Fibroblast of skin of abdomen (primary cell): ENCODE measurements at places on chromosomes 1 and 21.

DNA sequence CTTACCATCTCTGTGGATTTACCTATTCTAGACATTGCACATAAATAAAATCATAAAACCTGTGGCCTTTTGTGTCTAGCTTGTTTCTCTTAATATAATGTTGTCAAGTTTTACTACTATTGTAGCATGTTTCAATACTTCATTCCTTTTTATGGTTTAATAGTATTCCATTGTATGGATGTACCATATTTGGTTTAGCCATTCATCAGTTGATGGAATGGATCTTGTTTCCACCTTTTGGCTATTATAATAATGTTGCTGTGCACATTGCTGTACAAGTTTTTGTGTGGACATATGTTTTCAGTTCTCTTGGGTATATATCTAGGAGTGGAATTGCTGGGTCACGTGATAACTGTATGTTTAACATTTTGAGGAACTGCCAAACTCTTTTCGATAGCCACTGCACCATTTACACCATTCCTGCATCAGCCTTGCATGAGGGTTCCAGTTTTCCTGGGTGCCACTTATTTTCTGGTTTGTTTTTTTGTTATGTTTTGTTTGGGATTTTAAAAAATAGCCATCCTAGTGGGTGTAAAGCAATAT, 66.9 kb downstream of the RNF220 start:
- DNase-seq, result no peak

DNA sequence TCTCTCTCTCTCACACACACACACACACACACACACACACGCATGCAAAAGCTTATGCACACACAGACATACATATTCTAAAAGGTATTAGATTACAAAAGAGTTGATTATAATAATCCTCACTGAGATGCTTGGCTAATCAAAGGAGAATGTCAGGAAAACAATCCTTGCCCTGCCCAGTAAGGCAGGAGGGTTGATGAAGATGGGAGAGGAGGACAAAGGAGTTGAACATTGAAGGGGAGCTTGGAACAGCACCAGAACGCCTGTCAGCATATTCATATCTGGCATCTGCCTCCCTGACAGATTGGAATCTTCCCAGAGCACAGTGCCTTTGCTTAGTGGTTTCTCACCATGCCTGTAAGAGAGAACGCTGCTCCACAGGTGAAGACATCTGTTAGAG, 68.6 kb upstream of the PALMD start:
- no peak for DNase-seq

- peak; percentile 48 for DNase-seq
Observed at GRCh38 chr21:38804789-38805327, 871 bp upstream of the ETS2 start.

DNA sequence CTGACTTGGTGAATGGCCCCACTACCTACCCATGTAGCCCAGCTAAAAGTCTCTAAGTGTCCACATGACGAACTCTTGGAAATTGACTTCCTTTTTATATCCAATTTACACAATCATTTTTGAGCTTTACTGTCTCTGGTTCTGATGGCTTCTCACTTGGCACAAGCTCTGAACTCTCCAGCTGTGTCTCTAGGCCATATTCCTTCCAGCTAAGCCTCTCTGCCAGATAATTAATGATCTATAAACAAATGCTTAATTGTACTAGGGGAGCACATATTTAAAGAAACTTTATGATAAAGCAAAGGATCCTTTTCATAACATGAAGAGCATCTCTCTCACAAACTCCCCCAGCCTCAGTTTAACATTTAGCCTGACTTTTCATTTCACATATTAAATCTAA, 16.3 kb upstream of the BEND5 start:
- DNase-seq, result no peak

DNA sequence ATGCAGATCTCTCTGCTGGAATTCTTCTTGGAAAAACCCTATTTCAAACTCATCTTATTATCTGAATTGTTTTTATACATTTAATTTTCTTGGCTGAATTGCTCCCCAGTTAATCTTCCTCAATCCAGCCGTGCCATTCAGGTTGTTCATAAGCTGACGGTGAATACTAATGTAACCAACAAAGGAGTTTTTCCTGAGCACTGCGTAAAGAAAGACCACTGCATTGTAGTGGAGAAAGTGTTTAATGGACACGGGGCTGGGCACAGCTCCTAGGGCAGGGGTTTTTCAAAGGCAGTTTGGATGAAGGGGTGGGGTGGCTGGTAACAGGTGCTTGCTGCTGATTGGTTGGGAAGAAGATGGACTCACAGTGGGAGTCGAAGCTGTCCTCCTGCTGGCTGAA, 820.3 kb downstream of the ADGRL2 start:
- no peak for DNase-seq

- no peak for DNase-seq
Observed at GRCh38 chr1:61245696-61246400, 163.5 kb downstream of the NFIA start.

GRCh38 chr1:104768466-104768865, 1018.8 kb downstream of the AMY1C start:
- no peak for DNase-seq

DNA sequence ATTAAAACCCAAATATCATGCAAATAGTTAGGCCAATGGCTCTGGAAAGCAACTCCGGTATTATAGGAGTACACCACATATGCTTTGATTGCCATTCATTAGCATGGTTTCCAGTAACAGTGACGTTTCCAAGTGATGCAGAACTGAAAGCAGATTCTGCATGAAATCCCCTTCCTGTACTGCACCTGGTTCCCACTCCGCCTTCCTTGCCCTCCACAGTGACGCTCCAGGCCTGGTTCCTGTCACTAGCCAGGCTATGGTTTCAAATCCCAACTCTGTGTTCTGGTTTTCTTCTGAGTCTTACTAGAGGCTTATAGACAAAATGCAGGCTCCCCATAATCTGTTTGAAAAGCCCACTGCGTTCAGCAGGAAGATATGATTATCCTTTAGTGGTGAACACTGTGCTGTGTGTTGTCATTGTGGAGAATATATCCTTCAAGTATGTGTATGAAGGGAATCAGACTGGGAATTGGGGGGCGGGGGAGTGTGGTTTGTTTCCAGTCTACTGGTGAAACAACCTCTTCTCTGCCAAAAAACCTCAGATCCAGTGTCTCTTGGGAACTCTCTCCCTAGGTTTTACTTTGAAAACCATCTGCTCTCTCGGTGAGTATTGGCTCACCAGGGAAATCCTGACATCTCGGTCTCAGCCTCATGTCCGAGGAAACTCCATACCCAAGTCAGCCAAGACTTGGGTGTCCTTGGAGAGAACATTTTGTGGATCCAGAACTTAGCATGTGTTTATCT, 78.7 kb downstream of the TYW3 start:
- peak; percentile 17 for DNase-seq

DNA sequence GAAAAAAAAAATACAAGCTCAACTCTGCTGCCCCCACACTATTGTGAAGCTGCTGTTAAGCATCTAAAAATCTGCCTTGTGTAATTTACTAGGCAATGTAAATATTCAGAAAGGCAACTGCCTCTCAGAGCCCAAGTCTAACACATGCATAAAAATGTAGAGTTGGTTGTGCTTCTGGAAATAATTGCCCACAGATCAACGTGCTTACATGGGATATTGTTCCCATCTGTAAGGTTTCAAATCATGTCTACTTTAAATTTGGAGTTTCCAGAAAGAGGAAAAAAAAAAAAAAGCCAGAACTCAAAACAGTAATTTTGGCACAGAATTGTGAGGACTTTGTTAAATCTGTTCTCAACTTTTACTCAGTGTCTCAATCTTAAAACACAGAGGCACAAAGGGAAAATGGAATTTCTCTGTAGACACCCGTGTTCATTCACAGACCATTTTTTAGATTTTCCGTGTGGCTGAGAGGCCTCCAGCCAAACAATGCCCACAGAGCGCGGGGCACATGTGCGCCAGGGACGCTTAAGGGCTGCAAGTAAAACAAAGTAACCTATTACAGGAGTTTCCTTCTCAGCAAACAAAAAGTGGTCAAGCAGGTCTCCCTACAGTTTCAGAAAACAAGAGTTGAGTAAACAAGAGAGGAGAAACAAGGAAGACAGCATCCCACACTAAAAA, 115.5 kb downstream of the RERE start:
- no peak for DNase-seq

- no peak for DNase-seq
Observed at GRCh38 chr1:12552951-12553921, 64.8 kb downstream of the DHRS3 start.

DNA sequence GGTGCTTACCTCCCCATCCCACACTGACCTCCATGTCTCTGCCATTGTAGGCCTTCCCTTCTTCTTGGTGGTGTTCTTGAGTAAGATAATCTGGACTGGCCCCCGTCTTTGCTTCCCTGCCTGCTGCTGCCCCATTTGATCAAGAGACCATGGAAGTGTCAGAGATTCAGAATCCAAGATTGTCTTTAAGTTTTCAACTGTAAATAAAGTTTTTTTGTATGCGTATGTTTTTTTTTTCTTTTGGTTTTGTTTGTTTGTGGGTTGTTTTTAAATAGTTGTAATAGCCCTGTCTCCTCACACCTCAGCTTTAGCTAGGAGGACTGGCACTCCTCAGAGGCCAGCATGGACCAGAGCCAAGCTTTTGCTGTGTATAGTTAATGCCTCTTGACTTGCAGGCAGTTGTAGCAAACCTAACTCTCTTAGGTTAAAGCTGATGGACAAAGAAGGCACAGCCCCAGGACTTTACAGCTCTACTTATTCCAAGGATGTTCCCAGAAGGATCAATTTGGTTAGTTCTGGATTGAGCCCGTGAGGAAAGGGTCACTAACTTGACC, 5.6 kb upstream of the YBX1 start:
- no peak for DNase-seq

DNA sequence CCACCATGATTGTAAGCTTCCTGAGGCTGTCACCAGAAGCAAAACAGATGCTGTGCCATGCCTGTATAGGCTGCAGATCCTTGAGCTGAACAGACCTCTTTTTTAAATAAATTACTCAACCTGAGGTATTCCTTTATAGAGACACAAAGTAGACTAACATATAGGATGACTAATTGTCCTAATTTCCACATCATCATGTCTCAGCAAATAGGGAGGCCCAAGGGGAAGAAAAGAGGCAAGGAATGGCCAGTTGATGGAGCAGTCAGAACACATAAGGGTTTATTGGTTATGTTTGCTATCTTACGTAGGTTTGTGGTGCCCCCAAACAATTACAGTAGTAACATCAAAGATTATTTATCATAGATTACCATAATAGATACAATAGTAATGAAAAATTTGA, 126.2 kb downstream of the RASAL2 start:
- peak; percentile 49 for DNase-seq

GRCh38 chr1:56409112-56409691, 170.2 kb downstream of the PLPP3 start:
- no peak for DNase-seq

GRCh38 chr1:208857465-208857864, 613.3 kb upstream of the PLXNA2 start:
- DNase-seq, result no peak

GRCh38 chr1:52403566-52404115, 582 bp downstream of the ORC1 start:
- peak; percentile 70 for DNase-seq

DNA sequence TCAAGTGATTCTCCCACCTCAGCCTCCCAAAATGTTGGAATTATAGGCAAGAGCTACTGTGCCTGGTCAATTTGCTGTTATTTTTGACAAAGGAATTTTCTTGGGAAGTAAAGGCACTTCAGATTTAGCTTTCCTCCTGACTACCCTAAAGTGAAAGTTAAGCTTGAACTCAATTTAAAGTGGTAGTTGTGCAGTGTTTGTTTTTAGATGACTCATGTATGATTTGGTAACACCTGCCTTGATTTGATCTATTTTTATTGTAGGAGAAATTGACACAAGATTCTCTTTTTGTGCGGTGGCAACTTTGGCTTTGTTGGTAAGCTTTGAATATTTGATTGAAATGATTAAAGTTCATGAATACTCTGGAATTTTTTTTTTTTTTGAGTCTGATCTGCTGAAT, 5.0 kb downstream of the RABGGTB start:
- no peak for DNase-seq

GRCh38 chr1:6873298-6874015, 88.2 kb downstream of the CAMTA1 start:
- no peak for DNase-seq

- DNase-seq, result no peak
Observed at GRCh38 chr1:116743535-116743934, 10.7 kb upstream of the CD2 start.

DNA sequence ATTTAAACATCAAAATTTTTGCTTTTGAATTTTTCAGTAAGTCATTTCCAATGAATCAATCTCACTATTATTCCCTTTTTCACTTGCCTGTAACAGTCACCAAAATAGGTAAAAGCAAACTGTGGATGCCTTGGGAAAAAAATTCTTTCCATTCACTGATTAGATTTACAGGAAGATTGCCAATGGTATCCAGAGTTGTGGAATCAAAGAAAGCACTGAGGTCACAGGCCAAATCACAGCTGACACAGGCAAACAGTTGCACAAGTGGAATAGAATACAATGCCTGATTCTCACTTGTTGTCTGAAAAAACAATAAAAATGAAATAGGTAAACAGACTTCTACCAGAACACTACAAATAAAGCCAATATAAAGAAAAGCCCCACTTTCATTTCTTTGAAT, 48.4 kb downstream of the LTN1 start:
- DNase-seq, result no peak

DNA sequence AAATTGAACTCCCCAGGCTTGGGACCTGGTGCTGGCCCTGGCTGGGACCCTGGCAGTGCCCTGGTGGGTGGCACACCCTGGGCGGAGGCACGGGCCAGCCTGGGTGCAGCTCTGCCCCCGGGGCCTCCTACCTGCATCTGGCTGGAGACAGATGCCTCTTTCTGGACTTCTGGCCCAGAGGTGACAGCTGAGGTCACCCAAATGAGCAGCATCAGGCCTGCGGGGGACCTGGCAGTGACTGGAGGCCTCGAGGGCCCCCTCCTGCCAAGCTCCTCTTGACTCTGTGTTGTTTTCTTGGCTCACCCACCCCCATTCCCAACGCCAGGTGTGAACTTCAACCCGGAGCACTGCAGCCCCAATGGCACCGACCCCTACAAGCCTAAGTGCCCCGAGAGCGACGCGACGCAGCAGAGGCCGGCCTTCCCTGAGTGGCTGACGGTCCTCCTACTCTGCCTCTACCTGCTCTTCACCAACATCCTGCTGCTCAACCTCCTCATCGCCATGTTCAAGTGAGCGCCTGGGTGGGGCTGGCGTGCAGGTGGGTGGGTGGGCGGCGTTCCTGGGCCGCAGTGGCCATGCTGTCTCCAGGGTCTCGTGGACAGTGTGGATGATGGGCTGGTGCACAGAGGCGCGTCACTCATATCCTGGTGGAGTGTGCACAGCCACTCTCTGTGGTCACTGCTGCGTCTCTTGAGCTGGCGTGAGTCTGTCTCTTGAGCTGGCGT, 41.6 kb upstream of the LRRC3 start:
- no peak for DNase-seq

GRCh38 chr21:36323032-36323431, 3.0 kb downstream of the MORC3 start:
- no peak for DNase-seq

- peak; percentile 61 for DNase-seq
Observed at GRCh38 chr1:174769961-174770549, 229.7 kb upstream of the CACYBP start.

DNA sequence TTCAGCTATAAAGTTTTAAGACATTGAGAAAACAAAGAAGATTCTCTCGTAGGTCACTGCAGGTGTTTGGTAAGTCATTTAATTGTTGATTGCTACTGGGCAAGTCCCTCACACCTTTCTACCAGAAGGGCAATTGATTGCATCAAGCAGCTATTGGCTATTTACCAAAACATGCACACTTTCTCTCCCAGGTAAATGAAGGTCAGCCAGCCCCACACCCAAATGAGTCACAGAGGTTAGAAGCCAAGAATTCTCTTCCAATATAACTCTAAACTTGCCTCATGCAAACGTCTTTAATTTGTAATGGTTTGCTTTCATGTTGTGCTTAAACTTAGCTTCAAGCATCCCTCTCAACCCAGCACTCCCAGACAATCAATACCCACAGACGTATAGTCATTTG, 475.3 kb upstream of the ADGRL2 start:
- DNase-seq, result no peak
